ENCODE measurements at places on chromosomes 7 and 10.

DNA sequence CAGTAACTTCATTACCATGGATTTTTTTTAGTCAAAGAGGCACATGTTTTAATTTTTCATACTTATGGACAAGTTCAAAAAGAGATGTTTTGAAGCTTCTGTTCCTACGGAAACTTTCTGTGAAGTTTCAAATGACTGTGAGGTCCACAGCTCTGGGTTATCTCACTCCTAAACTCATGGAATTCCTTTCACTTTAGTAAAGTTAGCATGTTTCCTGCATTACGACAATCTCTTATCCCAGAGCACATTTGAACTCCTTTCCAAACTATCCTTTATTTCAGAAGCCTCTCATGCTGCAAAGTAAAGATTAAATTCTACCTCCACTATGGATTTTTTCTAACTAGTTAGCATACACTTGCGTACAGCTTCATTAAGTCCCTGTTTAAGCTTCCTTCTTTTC, 15.3 kb upstream of the ADD3 start:
- DNase-seq, result no peak

DNA sequence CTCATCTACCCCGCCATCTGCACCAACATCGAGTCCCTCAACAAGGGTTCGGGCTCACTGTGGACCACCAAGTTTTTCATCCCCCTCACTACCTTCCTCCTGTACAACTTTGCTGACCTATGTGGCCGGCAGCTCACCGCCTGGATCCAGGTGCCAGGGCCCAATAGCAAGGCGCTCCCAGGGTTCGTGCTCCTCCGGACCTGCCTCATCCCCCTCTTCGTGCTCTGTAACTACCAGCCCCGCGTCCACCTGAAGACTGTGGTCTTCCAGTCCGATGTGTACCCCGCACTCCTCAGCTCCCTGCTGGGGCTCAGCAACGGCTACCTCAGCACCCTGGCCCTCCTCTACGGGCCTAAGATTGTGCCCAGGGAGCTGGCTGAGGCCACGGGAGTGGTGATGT, 34.6 kb upstream of the CDH23 start:
- no peak for DNase-seq

DNA sequence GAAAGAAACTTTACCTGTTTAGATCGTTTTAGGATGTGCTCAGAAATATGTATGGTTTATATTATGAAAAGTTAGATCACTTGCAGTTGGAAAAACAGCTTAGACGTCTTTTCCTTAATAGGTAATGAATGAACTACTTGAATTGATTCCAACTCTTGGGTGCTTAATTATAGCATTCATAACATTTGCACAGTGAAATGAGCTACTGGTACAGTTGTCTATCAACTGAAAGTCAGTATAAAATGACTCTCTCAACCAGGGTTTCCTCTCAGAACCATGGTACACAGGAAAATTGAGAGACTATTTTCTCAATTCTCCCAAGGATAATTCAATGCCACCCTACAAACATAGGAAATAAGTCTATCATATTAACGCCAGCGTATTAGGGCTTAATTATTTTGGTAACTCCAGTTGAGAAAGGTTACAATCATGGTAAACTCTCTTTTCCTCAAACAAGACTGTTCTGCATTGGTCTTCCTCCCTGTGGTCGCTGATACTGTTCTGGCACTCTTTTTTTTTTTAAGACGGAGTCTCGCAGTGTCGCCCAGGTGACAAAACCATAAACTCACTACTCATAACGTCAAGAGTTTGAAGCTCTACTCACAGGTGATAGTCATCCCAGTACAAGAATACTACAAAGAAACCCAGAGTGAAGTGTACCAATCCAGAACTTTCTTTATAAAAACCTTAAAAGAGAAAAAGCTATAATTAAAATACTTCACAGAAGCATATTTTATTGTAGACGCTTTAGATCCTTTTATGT, 2.0 kb downstream of the ANLN start:
- no peak for DNase-seq

GRCh38 chr7:147432079-147432478, 1158.5 kb upstream of the C7orf33 start:
- DNase-seq, result no peak

- no peak for DNase-seq
Measured at GRCh38 chr7:118305671-118306070, 81.2 kb downstream of the ANKRD7 start.

GRCh38 chr10:22320591-22321155, at the start of gene BMI1:
BMI1 (plus strand) TSS chr10:22321099; CDS start chr10:22326450, 5,351 bp downstream.
- no peak for DNase-seq

- DNase-seq, result no peak
Measured at GRCh38 chr7:44634187-44634838, 27.9 kb downstream of the OGDH start.

DNA sequence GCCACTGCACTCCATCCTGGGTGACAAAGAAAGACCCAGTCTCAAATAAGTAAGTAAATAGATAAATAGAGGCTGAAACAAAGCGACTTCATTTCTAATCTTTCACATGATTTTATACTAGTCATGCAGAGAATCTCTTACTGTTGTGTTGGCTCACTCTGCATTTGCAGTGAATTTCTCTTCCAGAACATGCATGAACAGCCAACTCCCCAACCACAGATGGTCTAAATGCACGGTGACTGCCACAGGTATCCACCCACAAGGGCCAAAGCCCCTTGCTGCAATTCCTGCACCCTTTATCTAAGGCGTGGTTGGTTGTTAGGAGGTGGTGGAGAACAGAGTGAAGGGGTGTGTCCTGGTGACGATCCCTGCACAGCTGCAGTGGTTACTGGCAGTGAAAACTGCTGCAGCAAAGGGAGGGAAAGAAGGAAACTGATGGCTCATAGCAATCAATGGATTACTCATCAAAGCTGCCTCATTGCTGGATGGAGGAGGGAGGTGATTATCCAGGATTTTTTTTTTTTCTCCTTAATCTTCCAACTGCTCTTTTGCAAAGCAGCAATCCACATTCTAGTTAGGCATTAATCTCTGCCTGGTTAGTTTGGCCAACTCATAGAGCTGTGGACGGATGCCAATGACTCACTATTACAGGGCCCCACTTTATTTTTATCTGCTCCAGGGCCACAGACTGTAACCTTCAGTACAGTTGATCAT, 50.6 kb downstream of the PRTFDC1 start:
- DNase-seq, result no peak

- DNase-seq, result no peak
Measured at GRCh38 chr10:5658871-5659618, 7.3 kb downstream of the ASB13 start.

GRCh38 chr10:58513188-58514110, 777 bp downstream of the BICC1 start:
- no peak for DNase-seq

- DNase-seq, result no peak
Measured at GRCh38 chr10:104080762-104081161, 4.9 kb downstream of the COL17A1 start.

DNA sequence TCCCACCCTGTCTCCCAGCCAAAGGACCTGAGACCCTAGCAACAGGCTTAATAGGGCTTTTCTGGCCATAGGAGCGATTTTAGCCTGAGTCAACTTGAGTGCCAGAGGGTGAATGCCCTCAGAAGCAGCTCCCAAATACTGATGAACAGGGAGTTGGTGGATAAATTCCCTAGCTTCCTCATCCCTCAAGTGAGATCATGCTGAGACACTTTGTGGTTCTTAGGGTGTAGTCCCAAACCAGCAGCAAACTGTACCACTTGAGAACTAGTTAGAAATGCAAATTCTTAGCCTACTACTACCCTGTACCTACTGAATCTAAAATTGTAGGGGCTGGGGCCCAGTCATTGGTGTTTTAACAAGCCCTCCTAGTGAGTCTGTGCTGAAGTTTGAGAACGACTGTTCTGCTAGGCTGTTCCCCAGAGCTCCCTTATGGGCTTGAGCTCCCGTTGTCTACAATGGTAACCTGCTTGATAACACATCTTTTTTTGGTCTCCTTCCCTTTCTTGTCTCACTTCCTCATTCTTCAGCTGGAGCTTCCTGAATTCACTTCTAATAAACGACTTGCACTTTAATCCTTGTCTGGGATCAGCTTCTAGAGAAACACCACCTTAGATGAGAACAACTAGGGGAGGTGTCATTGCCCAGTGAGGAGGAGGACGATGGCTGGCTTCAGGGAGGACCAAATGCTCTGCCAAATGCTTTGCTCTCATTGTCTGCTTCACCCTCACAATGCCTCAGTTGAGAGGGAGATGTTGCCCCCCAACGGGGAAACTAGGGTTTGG, 18.2 kb upstream of the CDH23 start:
- DNase-seq, result no peak

DNA sequence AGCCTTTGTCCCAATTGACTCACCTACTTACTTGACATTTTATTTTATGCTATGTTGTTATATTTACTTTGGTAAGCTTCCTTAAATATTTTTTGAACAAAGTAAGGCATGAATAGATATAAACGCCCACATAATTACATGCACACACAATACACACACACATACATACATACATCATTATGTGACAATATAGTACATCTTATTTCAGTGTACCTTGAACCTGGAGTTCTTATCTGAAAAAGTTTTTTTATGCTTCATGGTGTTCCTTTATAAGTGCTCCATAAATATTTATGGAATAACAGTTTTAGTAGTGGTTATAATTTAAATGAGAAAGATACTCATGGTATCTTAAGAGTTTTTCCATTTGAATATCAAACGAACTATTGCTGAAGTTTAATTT, 102.8 kb upstream of the MTPN start:
- no peak for DNase-seq

GRCh38 chr7:11742496-11742895, 89.5 kb downstream of the THSD7A start:
- no peak for DNase-seq

GRCh38 chr10:18214691-18215563, 74.7 kb downstream of the CACNB2 start:
- DNase-seq, result no peak

GRCh38 chr10:131757285-131758058, 143.3 kb upstream of the PPP2R2D start:
- DNase-seq, result no peak

DNA sequence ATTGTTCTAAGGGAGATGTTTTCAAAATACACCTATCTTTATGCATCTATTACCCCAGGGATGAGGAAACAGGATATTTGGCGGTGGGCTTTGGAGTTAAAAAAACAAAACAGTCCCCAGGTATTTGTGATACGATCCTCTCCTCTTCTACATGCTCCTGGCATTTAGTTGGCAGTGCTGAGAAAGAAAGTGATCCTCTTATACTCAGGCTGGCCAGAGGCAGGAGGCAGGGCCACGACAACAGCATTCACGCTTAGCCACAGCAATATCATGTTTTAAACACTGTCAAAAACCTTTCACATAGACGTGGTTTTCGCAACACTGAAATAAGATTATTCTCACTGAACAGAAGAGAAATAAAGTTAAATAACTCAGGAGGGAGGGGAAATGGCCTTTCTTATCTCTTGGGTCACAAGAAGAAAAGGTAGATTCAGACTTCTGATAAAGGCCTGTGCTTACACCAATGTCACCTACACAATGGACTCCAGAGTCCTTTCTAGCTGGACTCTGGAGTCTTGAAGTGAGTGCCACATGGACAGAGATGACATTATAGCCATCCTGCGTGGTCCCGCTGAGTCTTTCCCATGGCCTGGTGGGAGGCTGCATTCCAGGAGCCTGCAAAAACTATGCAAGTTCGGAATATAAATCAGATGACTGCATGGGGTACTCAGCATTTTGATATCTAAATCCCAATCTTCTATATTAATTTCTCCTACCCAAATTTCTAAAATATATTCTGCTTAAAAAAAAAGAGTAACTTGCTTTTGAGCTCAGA, 88.7 kb downstream of the PIP4K2A start:
- DNase-seq, result no peak

DNA sequence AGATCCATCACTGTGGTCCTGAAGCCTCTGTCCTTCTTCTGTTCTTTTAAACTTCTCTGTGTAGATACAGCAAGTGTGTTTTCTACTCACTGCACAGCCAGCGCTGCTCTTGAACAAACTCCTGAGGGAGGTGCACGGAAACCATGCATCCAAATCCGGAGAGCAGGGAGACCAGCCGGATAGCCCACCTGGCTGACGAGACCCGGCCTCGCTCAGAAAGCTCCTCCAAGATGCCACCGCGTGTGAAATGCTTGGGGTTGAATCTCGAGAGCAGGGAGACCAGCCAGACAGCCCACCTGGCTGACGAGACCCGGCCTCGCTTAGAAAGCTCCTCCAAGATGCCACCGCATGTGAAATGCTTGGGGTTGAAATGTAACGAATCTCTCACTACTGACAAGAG, 602.0 kb downstream of the PTPRN2 start:
- no peak for DNase-seq

DNA sequence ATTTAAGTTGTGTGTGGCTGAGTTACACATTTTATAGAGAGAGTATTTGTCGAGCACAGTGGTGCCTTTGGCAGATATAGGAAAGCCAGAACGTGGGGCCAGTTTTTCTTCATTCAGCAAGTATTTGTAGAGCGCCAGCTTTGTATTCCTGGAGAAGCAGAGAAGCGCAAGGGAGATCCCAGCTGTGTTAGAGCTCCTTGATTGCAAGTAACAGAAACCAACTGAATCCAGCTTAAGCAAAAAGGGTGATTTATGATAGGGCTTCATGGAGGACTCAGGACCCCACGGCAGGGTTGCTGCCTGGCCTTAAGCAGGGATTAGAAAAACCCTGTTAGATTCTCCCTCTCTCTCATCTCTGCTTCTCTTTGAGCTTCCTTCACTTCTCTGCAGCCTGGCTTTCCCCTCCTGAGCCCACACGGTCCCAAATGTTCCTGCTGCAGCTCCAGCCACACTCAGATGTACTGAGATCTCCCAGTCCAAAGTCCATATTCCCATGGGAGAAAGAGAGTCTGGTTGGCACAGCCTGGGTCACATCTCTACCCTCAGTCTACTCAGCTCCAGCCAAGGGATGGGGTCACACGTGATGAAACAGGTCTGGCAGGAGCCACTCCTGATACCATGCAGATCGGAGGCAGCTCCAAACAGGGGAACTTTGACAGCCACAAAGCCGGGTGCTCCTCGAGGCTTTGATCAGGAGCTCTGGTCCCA, 16.7 kb downstream of the UBTD1 start:
- DNase-seq, result no peak

DNA sequence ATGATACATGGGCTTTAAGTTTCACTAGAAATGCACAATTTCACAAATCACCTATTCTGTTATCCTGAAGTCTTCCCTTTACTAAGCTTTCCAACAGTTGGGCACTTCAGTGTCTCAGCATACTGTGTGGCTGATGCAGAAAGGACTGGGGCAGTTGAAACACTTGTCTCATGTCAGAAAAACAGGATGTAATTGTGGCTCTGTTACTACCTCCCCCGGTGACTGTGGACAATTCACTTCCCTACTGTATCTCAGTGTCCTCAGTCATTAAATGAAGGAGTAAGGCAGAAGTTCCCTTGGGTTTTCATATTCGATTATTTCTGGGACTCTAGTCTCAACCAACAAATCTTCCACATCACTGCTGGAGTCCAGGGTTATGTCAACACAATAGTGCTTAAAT, 17.9 kb downstream of the ANKRD22 start:
- DNase-seq, result no peak

- DNase-seq, result no peak
Measured at GRCh38 chr10:121127151-121127906, 276.2 kb downstream of the WDR11 start.

DNA sequence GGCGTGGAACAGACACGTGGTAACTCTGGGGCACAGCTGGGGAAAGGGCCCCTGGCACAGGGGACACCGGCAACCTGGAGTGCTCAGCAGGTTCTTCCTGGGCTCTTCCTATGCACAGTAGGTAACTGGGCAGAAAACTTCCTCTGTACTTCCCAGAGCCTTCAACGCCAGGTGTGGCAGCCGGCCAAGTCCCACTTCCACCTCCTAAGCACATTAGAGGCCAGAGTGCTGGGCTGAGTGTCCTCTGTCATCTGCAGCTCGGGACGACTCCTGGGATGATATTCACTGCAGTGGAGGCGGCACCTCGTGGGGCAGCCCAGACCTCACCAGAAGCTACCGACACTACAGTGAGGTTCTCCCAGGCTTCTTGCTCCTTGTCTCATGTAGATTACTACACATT, 114.5 kb downstream of the LARP4B start:
- DNase-seq, result no peak

Measured in stimulated activated CD8-positive, alpha-beta memory T cell treated with anti-CD3 and anti-CD28 coated beads, Interleukin-4, amount 100 ng/mL, for 24 hours (primary cell).